Esophagus muscularis mucosa (tissue), 4 donors: ENCODE measurements at places on chromosomes 2 and 18. TPM values are rescaled to one million over a fixed set of nuclear protein-coding genes. Genes with fewer than 3 reads are reported as not detected.

The CHRNG gene
- total RNA-seq: not detected

The TFPI gene
- 74.2 TPM for total RNA-seq

The LRP1B gene
- 0.71 TPM for total RNA-seq

The ANKRD44 gene
- total RNA-seq: 76.6 TPM

The ABCG5 gene
- not detected for total RNA-seq

The ALK gene
- 1.3 TPM for total RNA-seq

The ENOSF1 gene
- total RNA-seq: 53.2 TPM

The PROKR1 gene
- not detected for total RNA-seq

The ABHD1 gene
- not detected for total RNA-seq

The SP140 gene
- total RNA-seq: not detected

The TRABD2A gene
- total RNA-seq: 1.7 TPM

The ALPI gene
- not detected for total RNA-seq

The SLC5A7 gene
- 2.3 TPM for total RNA-seq

The NEURL3 gene
- total RNA-seq: not detected

The SLC8A1 gene
- total RNA-seq: 156 TPM

The NT5DC4 gene
- total RNA-seq: not detected

The RALBP1 gene
- total RNA-seq: 116 TPM

The RGPD3 gene
- 0.45 TPM for total RNA-seq

The NEDD4L gene
- 34.6 TPM for total RNA-seq

The RUFY4 gene
- not detected for total RNA-seq

The SPATA3 gene
- total RNA-seq: not detected

The ACMSD gene
- total RNA-seq: not detected

The ZNG1B gene
- 28.4 TPM for total RNA-seq

The CD8B2 gene
- total RNA-seq: not detected

The IL37 gene
- not detected for total RNA-seq

The DSG4 gene
- total RNA-seq: not detected

The RAD51AP2 gene
- total RNA-seq: not detected

The CDK15 gene
- 0.83 TPM for total RNA-seq

The RAPGEF4 gene
- total RNA-seq: 6.5 TPM

The ARHGEF4 gene
- 48.8 TPM for total RNA-seq

The ARL6IP6 gene
- 9.0 TPM for total RNA-seq

The SLC39A10 gene
- 9.5 TPM for total RNA-seq

The TTN gene
- 8.3 TPM for total RNA-seq

The ASB1 gene
- total RNA-seq: 40.8 TPM

The NYAP2 gene
- total RNA-seq: 0.26 TPM

The NAT8 gene
- not detected for total RNA-seq

The LYG1 gene
- total RNA-seq: 0.57 TPM

The NBEAL1 gene
- total RNA-seq: 20.5 TPM

The LYPD6 gene
- total RNA-seq: 0.83 TPM

The CPS1 gene
- 1.2 TPM for total RNA-seq

The SP9 gene
- total RNA-seq: not detected

The MBOAT2 gene
- total RNA-seq: 14.6 TPM

The TDRD15 gene
- total RNA-seq: 0.63 TPM

The KIAA2012 gene
- not detected for total RNA-seq
